ENCODE measurements at places on chromosomes 2 and 18. TPM values are rescaled to one million over a fixed set of nuclear protein-coding genes. Genes with fewer than 3 reads are reported as not detected.
A peak's percentile ranks its signal among the peaks of the same experiment; 100 is the strongest.

The CCDC141 gene
- 4.0 TPM for total RNA-seq

The CD8B2 gene
- not detected for total RNA-seq

The PCARE gene
- not detected for total RNA-seq

The CARF gene
- total RNA-seq: 5.2 TPM

The CNDP1 gene
- total RNA-seq: not detected

GRCh38 chr2:192016265-192016664 is 169.4 kb upstream of the CAVIN2 start:
- DNase-seq: no peak

DNA sequence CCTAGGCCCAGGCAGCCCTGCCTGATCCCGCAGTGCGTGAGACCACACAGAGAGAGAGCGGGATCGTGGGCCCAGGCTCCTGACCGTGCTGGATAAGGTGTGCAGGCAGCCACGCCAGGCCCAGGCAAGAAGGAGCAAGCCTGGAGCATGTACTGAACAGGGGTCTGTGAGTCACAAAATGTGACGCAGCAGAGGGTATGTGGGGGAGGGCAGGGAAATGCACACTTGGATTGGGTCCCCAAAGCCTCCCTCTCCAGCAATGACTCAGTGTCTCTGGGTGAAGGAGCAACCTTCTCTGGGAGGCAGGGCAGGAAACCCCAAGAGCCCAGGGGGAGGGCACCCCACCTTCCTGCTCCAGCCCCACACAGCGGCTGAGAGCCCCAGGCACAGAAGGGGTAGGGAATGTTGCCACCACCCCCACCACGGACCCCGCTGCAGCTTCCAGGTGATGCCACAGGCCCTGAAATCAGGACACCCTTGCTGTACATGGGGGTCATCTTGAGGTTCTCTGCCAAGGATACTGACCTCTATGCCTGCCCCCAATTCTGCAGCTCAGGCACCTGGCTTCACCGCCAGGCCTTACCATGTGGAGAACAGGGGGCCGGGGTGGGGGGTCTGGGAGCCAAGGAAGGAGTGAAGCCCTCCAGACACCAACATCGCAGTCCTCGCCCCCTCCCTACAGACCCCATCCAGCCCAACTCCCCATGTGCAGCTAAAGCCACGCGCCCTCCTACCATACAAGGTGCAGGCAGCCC is 1.3 kb upstream of the GPC1 start:
- peak; percentile 82 for DNase-seq

DNA sequence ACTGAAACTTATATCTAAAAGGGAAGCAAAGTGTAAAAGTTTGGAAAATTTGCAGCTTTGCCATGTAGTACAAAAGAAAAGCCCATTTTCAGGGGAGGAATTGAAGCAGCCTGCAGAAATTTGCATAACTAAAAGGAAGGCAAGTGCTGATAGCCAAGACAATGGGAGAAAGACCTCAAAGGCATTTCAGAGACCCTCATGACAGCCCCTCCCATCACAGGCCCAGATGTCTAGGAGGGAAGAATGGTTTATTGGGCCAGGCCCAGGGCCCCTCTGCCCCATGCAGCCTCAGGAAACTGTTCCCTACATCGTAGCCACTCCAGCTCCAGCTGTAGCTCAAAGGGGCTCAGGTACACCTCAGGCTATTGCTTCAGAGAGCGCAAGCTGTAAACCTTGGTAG is 14.4 kb upstream of the WDR75 start:
- no peak for DNase-seq

DNA sequence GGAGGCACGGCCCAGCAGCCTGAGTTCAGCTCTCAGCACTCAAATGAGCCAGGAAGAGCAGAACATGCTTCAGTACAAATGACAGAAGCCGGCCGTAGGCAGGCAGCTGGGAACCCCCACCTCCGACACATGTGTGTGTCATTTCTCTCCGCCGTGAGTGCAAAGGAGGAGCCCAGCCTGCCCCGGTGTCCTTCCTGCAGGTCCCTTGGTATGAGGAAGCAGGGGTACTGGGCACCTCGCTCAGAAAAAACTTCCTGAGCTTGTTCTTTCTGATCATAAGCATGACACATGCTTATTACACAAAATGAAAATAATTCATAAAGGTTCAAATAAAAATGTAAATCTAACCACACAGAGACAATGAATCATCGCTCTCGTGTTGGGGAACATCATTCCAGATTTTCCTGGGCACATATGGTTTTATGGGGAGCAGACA is 35.3 kb downstream of the KCNF1 start:
- DNase-seq: no peak

GRCh38 chr2:133213651-133214050 is 354.6 kb downstream of the NCKAP5 start:
- DNase-seq: peak; percentile 23

DNA sequence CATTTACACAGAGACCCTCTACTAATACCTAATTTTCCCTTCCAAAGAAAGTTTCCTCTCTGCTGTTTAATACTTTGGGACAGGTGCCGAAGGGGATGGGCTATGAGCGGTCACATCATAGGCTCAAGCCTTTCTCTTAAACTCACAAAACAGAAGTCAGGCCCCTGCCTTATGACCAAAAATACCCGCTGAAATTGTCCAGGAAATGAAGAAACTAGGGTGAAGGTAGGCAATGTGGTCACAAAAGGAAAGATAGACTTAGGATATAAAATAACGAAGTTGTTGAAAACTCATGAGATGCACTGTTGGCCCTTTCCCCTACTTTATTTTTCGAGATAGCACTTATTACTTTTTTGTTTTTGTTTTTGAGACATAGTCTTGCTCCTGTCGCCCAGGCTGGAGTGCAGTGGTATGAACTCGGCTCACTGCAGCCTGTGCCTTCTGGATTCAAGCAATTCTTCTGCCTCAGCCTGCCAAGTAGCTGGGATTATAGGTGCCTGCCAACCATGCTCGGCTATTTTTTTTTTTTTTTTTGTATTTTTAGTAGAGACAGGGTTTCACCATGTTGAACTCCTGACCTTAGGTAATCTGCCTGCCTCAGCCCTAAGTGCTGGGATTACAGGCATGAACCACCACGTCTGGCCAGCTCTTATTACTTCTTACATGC is 16.3 kb downstream of the SLC8A1 start:
- DNase-seq: no peak

Measured in NCI-H460 (cell line).